ENCODE measurements at places on chromosomes 7 and 10.

DNA sequence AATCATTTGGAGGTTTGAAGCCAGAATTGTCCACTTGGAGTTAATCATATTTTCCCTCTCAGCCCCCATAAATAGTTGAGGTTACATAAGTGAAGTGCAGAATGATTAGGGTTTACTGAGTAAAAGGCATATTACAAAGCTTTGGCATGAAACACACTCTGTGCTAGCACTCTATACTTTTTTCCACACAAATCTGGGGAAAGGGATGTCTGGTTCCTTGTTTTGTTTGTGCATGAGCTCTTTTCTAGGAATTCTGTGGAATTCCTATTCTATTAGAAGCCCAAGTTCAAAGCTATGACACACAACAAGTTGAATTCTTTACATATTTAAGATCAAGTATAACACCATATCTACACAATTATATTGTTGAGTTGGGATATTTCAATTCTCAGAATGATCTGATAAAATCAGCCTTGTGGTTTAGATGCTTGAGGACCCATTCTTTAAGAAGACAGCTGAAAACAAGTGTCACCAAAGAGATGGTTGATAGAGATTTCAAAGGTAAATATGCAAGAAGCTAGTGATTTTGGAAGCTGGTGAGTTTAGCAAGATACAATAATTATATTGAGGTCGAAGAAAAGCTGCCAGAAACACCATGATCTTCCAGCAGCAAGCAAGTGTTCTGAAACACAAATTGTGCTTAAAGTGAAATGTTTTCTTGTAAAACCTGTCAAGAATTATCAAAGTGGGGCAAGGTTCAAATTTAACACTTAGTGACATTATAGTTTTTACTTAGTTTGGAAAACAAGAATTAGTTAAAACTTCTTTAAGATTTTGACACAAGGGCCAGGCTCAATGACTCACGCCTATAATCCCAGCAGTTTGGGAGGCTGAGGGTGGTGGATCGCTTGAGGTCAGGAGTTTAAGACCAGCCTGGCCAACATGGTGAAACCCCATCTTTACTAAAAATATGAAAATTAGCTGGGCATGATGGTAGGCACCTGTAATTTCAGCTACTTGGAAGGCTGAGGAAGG is 122.6 kb downstream of the INHBA start:
- no peak for DNase-seq

GRCh38 chr7:159067576-159068487 is 76.8 kb downstream of the VIPR2 start:
- no peak for DNase-seq

DNA sequence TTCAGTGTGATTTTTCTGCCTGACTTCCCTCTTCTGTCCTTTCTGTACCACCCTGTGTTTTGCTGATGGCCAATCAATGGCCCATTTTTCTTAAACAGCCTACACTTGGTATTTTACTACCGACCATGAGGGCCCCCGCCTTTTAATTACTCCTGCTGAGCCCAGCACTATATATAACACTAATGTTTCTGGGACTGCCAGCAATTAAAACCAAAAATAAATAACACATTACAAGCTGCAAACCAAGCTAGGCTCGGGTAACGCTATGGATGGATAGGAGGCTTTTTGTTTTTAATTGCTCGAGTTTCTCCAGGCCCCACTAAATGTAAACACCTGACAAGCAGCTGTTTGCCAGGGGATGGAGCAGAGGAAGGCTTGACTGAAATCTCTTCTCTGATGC is 915.4 kb upstream of the AUTS2 start:
- no peak for DNase-seq

DNA sequence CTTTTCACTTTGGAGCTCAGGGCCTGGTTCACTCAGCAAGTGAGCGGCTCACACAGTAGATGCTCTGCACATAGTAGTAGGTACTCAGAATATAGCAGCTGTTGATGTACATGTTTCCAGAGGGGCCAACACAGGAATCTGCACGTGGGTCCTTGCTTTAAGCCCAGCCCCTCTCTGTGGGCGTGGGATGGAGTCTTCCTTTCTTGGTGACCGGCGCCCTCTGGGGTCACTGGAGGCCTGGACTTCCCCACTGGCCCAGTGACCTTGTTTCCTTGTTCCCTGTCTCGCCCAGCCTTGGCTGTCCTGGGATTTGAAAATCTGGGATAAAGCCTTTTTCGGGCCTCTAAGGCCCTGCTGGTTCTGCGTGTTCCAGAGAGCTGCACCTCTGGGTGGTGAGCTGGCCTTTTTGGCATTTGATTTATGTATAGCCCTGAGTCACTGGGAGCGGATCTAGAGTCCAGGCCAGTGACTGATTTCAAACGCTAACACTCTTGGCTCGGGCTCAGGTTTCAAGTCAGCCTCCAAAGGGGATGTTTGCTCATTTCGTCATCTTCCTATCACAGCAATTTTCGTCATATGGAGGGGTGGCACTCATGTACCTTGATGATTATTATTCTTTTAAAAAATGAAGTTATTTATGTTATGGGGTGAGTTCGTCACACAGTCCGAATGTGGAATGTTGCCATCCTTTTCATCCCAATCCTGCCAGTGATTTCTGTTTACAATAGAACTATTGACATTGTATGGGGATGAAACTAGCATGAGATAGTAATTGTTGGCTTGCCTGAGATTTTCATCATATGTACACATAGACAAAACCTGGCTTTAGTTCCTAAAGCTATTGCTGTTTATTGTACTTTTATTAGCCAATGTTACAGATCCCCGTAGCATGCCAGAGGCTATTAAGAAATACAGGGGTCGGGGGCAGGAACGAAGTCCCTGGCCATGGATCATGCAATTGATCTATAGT is 65.5 kb downstream of the CUX1 start:
- no peak for DNase-seq

GRCh38 chr10:122786269-122786668 is 59.4 kb downstream of the CUZD1 start:
- DNase-seq = no peak

DNA sequence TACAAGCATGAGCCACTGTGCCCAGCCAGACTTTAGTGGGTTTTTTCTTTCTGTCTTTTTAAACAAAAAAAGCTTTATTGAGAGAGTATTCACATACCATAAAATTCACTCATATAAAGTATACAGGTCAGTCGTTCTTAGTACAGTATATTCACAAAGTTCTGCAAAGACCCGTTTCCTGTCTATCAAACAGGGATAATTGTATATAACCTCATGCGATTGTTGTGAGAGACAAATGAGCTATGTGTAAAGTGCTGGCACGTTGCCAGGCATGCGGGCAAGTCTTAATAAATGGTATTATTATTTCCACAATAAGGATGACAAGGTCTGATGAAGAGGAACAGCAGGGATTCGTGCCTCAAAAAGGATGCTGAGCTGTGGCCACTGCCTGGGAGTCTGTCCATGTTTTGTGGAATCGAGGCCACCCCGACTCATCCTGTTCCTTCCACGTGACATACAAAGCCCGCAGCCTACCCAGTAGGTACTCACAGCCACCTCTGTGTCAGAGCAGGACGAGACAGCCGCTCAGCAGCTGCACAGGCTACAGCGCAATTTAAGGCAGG is 51.6 kb downstream of the SMKR1 start:
- no peak for DNase-seq

- DNase-seq = no peak
Measured at GRCh38 chr10:102642736-102643335, 1.4 kb upstream of the TRIM8 start.

DNA sequence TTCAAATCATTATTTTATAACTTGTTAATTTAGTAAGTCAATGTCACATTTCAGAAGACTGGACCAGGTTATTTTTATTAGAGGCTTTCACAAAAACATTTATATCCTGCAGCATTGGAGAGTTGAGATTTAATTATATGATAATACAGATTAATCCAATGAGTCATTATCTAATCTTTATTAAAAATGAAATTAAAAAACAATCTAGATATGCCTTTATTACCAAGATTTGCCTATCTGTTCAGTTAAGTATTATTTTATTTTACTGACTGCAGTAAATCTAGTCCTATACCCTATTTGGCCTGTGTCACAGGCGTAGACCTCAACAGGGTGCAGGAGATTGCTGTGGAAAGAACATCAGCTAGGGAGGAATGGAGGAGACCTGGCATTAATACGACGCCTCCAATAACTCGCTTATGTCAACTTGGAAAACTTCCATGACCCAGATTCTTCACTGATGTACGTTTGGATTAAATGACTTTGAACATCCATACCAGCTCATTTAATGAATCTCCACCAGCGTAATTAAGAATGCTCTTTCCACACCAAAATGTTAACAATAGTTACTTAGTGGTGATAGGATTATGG is 18.2 kb downstream of the PAXIP1 start:
- no peak for DNase-seq

DNA sequence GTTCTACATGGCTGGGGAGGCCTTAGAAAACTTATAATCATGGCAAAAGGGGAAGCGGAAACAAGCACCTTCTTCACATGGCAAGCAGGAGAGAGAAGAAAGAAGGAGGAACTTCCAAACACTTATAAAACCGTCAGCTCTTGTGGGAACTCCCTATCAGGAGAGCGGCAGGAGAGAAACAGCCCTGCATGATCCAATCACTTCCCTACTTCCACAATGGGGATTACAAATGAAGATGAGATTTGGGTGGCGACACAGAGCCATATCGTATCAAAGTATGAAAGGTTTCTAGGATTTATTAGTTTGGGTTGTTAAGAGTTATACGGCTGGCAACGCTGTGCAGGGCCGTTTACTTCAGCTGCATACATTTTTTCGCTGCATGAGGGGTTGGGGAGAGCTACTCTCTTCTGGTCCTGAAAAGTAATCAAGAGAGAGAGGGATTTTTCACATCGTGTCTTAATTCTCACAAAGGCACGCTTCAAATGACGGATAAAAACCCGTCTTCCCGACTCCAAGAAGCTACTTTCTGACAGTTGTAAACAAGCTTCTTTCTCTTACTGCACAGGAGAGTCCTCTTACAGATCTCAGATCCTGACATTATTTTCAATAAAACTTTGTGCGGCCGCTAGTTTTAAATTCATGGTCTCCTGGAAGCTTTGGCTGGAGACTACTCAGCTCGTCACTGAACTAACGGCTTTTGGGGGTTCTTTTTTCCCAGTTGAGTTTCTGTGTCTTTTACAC is 751 bp upstream of the GTPBP10 start:
- DNase-seq = no peak

DNA sequence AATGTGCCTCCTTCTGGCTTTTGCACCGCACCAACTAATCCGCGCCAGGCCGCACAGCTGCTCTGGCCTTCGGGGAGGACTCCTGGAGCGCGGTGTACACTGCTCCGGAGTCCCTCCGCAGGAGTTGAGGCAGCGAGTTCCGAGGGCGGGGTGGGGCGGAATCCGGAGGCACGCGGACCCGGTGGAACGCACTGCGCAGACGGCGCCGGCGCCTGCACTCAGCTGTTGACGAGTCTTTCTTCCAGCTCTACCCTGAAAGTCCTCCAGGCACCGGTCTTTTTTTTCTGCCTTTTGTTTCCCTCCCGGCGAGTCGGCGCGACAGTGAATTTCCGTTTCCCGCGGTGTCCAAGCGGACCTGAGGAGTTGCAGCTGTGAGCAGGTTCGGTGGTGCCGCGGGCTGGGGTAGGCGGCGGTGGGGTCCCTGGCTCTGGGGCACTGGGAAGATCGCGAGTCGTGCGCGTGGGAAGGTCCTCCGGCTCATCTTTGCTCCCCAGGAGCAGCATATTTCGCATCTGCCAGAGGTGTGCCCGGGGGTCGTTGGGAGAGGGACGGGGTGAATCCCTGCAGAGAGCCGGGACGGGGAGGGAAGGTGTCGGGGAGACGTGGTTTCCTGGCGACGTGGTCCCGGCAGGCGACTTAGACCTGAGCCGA is 44.1 kb downstream of the SFTPD start:
- DNase-seq = peak; percentile 56

Data from mesothelial cell of epicardium (in vitro differentiated cells).